ENCODE measurements at places on chromosomes 5 and 9.

- no peak for DNase-seq
Observed at GRCh38 chr9:101457003-101457402, 21.4 kb upstream of the ALDOB start.

DNA sequence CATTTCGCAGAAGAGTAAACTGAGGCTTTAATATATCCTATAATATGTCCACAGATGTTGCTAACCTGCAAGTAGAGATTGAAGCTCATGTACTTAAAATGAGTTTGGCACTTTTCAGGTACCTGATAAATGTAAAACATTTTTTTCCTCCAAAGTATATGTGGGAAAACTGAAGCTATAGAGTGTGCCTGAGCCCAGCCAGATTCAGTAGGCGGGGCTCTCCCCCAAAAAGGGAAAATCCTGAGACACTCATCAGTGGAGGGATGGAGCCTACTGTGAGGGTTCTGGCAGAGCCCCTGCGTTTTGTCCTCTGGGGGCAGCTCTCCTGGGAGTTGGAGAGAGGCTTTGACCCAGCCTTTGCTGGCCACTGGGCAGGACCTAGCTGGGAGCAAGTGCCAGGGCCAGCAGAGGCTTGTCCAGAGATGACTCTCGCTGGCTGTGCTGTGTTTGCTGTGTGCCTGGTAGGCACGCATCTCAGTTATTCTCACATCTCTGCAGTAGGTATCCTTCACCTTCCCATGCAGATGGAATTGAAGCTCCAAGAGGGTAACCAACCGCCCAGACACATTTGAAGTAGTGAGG is 81.1 kb upstream of the SPRY4 start:
- DNase-seq = no peak

GRCh38 chr5:153099328-153099727 is 391.1 kb upstream of the GRIA1 start:
- no peak for DNase-seq

DNA sequence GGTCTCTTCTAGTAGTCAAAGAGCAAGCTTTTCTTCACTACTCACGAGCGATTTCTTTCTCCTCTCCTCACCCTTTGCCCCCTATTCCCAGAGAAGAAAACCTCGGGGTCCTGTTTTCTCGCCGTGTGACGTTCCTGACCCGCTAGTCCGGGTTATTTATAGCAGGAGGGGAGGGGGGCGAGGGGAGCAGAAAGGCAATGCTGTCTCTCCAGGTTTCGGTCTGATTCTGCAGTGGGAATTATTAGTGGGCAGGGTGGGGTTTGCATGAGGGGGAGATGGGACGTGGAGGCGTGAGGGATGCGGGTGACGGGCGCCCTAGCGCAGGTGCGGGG is 847 bp upstream of the GABRB2 start:
- DNase-seq = no peak

GRCh38 chr9:137739371-137740309 is 120.8 kb downstream of the EHMT1 start:
- no peak for DNase-seq

GRCh38 chr5:139788294-139788910 is 7.2 kb upstream of the PSD2 start:
- no peak for DNase-seq

- DNase-seq = no peak
Observed at GRCh38 chr5:90878081-90878480, 319.5 kb downstream of the ADGRV1 start.

DNA sequence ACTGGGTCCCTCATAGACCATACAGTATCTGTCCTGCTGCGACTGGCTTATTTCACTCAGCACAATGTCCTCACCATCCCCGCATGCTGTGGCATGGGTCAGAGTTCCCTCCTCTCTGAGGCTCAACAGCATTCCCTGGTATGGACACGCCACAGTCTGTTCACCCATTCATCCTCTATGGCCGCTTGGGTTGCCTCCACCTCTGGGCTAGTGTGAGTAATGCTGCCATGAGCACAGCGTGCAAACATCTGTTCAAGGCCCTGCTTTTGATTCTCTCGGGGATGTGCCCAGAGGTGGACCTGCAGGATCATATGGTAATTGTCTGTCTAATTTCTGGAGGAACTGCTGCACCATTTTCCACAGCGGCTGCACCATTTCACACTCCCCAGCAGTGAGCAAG is 5.5 kb upstream of the FBP2 start:
- DNase-seq = no peak

- no peak for DNase-seq
Observed at GRCh38 chr5:32297181-32298058, 15.3 kb downstream of the MTMR12 start.

DNA sequence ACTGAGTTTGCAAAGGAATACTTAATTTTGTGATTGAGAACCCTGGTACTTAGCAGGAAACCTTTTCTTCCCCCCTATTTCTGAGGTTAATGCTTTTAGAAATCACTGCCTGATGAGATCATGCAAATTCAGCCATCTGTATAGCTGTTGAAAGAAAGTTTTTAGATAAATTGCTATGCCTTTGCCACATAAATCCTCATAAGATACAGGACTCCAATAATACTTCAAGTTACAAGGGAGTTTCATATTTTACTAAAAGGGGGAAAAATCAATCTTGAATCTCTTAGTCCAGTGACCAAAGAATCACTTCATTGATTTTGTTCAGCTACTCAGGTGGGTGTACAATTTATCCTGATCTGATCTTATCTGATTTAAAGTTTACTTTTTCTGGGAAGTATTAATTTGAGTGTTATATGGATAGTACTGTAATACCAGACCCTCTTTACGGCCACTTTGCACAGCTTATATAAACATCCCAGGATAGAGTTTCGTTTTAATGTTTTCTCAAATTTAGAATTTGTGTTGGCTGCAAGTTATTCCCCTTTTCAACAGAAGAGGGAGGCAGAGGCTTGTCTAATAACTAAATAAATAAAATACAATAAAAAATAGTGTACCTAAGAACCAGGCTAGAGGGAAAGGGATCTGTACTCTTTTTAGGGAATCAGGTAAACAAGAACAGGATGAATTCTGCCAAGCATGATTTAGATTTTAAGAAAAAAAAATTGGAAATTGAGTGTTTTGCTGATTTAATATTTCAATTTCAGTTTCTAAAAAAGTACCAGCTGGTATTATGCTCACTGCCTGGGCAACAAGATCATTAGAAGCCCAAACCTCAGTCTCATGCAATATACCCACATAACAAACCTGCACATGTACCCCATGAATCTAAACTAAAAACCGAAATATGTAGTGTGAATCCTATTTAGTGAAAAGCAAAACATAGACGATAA is 69.1 kb downstream of the PSAT1 start:
- DNase-seq = no peak

- no peak for DNase-seq
Observed at GRCh38 chr9:129446828-129447550, 173.9 kb downstream of the C9orf50 start.

- no peak for DNase-seq
Observed at GRCh38 chr5:59598547-59598874, 295.0 kb downstream of the PDE4D start.

DNA sequence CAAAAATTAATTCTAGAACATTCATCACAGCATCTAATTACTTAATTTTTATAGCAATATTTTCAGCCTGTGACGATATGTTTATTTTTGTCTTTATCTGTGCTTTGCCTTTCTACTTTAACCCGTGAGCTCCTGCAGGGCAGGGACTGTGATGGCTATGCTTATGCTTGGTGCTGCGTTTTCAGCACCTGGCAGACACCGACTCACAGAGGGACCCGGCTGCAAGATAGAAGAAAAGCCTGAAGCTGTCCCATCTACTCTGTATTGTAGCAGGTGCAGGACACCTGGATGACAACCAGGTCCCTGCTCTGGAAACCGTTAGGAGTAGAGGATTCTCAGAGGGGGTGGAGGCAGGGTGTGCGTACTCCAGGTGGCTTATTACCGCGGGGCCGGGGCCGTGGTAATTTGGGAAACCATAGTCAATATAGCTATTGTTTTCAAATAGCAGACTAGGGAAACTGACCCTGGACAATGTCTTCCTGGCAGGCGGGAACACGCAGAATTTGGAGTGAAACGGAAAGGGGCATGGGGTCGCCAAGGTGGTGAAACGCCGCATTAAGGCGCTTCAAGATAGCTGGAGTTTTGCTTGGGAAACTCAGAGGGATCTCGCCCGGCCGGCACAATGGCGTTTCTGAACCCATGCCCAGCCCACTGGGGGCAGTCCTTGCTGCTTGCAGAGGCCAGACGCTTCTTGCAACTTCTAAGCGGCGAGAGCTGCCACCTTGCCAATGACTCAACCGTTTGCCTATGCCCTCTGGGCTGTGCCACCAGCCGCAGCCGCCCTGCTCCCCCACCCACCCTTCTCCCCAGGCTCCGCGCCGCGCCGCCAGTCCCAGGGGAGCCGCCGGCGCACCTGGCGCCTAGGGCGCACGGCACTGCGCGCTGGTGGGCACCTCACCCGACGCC is 140.1 kb upstream of the PALM2AKAP2 start:
- DNase-seq = no peak

- DNase-seq = no peak
Observed at GRCh38 chr5:114524221-114524620, 162.4 kb downstream of the KCNN2 start.

GRCh38 chr5:164498438-164498837 is 993.0 kb downstream of the MAT2B start:
- DNase-seq = no peak

DNA sequence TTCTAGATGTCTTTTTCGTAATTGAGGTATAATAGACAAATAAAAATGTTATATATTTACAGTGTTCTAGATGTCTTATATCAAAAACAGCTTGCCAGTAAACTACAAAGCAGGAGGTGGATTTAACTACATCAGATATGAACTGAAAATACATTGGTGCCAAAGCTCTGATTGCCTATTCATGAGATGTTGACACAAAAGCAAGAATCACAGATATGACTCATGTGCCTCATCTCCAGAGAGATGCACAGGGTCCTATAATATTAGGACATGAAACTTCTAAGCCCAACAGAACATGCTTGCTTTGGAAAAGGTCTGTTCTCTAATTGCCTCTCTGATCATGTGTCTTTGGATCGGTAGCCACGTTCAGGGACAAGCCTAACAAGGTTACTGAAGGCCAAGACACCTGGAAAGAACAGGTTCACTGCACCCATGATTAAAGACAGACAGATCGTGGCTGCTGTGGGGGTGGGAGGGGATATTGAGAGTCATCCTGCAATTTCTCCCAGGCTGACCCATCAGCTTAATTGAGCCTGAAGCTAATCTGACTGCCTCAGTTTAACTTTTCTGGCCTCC is 16.8 kb downstream of the ABCA1 start:
- no peak for DNase-seq

DNA sequence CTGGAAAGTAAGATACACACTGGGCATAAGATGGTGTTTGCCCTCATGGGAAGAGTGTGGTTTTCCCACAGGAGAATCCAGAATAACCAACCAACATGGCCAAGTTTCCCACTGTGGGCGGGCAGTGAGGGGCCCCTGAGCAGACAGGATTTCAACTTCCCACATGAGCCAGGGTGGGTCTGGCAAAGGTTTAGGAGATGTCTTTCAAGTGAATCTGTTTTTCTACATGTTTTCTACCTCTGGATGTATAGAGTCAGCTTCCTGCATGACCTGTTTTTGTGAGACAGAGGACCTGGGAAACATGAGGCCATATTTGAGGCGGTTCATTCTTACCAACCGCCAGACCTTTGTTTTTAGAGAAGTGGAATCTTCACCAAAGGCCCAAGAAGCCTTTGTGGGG is 100.5 kb downstream of the TLE4 start:
- DNase-seq = no peak

DNA sequence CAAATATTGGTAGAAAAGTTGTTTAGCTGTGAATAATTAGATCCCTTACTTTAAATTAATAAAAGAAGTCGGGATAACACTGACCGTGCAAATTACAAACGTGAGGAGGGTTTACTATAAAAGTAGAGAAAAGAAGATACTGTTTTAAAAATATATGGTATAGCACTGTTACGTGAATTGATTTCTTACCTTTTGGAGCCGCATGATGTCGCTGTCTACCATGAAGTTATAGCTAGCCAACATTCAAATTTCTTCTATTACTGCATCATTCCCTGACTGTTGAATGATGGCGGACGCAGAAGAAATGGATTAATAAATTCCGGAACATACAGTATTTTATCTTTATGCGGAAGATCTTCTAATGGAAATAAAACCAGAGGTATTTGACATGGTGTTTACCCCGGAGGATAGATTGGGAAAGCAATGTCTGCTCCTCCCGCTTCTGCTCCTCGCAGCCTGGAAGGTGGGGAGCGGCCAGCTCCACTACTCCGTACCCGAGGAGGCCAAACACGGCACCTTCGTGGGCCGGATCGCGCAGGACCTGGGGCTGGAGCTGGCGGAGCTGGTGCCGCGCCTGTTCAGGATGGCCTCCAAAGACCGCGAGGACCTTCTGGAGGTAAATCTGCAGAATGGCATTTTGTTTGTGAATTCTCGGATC is at the start of gene PCDHA6:
PCDHA6 (plus strand) TSS at position 257 of the 658 bp plus-strand sequence; CDS start at position 389, 132 bp downstream.
- DNase-seq = no peak

GRCh38 chr9:114787781-114788498 is 17.9 kb downstream of the TNFSF15 start:
- no peak for DNase-seq

- no peak for DNase-seq
Observed at GRCh38 chr9:15377625-15378540, 44.8 kb upstream of the SNAPC3 start.

- DNase-seq = no peak
Observed at GRCh38 chr9:117375956-117376355, 38.9 kb downstream of the ASTN2 start.

DNA sequence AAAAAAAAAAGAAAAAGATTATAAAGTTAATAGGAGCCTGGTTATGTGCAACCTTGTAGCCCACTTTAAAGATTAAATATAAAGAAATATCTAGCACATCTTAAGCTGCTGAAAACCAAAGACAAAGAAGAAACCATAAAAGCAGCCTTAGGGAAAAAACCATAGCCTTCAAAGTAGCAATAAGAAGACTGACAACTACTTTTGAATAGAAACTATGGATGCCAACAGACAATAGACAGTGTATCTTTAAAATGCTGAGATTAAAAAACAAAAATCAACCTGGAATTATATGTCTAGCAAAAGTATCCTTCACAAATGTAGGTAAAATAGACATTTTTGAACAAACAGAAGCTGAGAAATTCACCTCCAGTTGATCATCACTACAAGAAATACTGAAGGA is 3.4 kb upstream of the KIF12 start:
- DNase-seq = no peak

DNA sequence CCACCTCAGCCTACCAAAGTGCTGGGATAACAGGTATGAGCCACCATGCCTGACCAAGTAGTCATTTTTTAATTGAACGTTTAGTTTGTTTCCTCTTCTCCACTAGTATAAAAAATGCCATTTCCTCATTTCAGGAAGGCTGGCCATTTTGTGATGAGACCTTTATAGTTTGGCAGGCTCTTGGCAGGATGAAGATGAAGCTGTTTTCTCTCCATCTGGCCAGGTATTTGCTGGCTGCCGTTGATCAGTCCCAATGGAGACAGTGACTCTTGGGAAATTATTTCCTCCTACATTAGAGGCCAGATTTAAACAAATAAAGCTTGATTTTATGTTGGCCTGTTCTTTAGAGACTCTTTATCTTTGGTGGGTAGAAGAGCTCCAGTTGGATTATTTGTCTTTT is 199.0 kb downstream of the ARHGAP26 start:
- no peak for DNase-seq

- DNase-seq = no peak
Observed at GRCh38 chr9:79208791-79209396, 362.9 kb upstream of the TLE4 start.

All from NK-92 treated with Interleukin-12 subunit alpha and Interleukin-12 subunit beta, amount 100 ng/mL, for 24 hours (cell line).